Stimulated activated CD8-positive, alpha-beta memory T cell treated with anti-CD3 and anti-CD28 coated beads, Interleukin-12 subunit alpha, Interleukin-12 subunit beta, amount 100 ng/mL, for 1 hour (primary cell): ENCODE measurements at places on chromosomes 7 and 10.

GRCh38 chr7:75604408-75604807 lies 112.3 kb downstream of the SPDYE5 start:
- DNase-seq, result no peak

DNA sequence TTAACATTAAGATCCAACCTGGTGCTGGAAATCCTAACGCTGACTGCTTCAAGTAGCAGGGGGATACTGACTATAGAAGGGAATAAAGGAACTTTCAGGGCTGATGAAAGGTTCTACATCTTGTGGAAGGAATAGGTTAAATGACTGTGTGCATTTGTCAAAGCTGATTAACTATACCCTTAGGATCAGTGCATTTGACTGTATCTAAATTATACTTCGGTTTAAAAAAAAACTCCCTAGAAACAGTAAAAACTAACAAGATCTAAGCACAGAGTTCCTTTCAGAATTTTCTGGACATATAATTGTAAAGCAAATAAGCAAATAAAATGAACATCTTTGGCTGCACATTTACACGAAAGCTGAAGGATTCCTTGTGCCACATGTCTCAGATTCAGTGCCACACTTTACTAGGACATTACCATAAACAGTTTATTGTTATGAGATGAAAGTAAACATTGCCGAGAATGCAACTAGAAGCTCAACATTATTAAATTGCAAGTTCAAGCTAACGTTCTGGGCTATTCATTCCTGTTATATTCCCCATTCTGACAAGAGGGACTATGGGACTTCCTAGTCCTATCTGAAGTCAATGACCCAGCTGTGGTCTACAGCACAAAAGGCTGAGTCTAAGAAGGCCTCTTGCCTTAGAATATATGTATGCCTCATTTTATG lies 20.7 kb downstream of the ANK3 start:
- no peak for DNase-seq

- no peak for DNase-seq
These were observed 115.5 kb upstream of the DIP2C start for GRCh38 chr10:804787-805619.

DNA sequence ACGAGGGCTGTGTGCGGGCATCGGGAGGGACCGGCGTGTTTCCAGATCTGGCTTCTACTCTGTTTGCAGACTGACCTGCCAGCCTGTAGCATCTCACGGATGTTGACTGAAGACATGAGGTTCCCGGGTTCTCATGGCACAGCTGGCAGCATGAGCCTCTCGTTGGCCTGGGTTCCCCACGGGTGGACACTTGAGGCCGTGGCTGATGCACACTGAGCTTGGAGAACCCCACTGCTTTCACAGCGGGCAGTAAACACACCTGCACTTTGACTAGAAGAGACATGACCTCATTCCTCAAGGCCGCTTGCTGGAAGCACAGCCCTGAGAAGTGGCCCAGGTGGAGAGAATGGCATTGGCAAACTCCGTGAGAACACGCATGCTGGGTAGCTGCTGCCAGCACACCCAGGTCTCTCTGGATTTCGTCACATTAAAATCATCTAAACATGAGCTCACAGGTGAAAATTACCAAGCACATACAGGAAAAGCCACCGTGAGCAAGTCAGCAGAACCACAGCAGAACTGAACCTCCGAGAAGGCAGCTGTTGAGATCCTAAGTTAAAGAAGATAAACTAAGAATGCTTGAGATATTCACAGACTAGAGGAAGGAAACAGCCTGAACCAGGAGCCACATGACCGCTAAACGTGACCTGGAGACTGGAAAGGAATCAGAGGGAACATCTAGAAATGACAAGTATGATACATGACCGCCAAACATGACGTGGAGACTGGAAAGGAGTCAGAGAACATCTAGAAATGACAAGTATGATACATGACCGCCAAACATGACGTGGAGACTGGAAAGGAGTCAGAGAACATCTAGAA lies 32.5 kb downstream of the BNIP3 start:
- no peak for DNase-seq

- no peak for DNase-seq
These were observed 72.5 kb downstream of the CDK6 start for GRCh38 chr7:92763636-92764423.

DNA sequence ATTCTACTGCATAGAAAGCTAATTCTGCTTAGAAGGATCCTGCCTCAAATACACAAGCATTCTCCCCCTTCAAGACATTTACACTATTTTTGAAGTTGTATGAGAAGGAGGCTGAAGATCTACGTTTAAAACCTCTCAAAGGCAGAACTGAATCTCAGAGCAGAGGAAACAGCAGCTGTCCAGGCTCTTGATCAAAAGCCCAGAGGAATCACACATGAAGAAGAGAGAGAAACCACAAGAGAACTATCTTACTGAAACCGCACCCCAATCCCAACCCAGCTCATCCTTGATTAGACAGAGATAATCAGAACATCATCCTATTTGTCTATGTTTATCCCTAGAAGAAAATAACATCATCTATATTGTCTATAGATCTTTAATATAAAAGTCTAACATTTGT lies 2.2 kb upstream of the DNAJC1 start:
- no peak for DNase-seq

DNA sequence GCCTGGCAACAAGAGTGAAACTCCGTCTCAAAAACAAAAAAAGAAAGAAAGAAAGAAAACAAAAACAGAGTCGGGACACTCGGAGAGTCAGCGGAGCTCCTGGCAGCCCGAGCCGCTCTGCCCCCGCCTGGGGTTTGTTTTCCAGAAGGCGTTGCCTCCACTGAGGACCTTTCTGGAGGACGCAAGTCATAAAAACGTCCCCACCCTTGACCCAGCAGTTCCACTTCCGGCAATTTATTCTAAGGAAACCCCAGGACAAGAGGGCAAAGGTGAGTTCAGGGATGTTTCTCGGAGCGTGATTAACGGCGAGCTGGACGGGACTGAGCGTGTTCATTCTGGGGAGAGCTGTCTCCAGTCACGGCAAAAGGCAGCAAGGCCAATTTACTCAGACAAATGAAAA lies 27.0 kb upstream of the SUN1 start:
- DNase-seq, result no peak

DNA sequence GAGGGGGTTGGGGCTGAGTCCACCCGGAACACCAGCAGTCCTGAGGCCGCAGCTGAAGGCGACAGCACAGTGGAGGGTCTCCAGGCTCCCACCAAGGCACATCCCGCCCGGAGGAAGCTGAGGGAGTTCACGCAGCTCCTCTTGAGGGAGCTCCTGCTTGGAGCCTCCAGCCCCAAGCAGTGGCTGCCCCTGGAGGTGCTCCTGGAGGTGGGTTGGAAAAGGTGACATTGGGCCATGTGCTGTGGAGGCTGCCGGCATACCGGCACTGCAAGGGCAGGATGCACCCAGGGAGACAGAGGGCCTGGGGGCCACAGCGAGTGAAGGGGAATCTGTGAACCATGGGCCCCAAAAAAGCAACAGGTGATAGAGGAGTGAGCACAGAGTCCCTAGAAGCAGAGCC lies 119.4 kb downstream of the LRRC18 start:
- no peak for DNase-seq

DNA sequence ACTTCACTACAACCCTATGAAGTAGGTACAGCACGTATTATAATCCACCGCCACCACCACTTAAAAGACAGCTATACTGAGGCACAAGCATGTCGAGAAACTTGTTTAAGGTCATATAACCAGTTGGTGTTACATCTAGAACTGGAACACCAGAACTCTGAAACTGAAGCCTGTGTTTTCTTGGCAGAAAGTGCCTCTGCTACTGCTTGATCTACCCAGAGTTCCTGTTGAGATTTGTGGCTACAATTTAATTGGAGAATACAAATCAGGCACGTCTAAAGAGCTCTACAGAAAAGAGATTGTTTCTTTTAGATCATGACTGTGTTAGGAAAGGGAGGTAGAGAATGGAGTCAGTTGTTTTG lies 4.3 kb upstream of the ADD3 start:
- DNase-seq, result no peak

DNA sequence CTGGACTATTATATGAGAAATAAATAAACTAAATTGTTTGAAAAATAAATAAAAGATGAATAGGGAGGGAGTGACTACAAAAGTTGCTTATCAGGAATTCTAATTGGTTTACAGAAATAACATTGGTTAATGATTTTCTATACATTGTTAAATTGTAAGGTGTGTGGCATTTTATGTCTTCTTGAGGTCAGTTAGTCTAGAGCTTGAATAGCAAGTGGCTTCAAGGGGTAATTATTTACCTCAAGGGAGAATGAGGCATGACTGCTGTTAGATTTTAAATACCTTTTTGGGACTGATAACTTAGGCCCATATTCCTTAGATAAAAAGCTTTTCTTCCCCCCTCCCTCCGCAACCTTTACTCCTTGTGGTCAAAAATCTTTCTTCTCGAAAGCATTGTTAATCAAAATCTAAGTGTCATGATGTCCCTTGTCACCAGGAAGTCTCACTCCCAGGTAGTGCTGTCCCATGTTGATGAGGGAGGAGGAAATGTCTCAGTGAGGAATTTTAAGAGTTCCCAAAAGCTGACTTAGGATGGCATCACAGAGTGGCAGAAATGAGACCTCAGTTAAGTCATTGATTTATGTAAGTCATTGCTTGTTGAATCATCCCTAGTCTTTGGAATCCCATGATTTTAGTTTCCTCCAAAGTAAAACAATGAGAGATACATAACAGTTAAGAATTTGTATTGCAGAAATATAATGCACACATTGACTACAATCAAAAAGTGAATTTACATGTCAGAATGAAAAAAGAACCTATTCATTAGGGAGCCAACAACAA lies 71.5 kb downstream of the MAPK8 start:
- DNase-seq, result no peak

DNA sequence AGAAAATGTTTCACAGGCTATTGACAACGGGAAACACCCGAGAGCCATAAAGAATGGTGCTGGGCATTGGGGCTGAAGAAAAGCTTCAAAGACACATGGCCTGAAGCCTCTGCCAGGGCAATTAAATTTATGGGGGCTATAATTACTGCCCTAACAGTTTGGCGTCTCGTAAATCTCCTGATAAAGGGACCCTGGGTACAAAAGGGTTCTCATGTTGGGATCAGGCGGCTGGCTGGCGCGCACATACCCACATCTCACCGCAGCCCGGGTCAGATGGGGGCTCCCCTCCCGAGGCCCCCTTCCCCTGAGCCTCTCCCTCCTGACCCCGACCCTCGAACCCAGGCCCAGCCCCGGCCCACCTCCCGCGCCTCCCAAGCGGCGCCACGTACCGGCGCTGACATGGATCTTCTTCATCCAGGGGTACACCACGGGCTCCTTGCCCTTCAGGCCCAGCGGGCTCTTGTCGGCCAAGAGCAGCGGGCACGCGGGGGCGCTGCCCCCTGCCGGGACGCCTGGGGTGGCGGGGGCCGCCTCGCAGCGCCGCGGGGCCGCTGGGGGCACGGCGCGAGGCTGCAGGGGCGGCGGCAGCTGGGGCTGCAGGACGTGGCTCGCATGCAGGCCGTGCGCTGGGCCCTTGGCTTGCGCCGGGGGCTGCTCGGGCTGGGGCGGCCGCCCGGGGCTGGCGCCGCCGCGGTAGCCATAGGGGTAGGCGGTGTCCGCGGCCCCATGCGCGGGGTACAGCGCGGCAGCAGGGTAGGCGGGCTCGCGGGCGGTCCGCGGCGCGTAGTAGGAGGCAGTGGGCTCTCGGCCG lies 623 bp downstream of the HOXA4 start:
- DNase-seq, result no peak

DNA sequence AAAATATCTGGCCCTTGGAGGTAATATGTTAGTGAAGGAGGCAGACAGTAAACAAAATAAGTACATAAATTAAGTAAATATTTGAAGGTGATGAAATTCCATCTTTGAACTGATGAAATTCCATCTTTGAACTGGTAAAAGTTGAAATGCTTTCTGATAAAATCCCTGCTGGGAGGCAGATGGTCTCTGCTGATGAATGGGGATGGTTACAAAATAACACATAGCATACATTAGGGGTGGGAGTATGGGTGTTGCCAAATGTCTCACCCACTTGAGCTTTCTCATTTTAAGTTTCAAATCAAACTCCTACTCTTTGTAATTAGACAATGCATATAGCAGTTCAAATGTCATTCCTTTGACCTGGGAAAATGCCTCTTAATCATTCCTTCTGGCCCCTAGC lies 77.5 kb upstream of the SORCS3 start:
- no peak for DNase-seq

DNA sequence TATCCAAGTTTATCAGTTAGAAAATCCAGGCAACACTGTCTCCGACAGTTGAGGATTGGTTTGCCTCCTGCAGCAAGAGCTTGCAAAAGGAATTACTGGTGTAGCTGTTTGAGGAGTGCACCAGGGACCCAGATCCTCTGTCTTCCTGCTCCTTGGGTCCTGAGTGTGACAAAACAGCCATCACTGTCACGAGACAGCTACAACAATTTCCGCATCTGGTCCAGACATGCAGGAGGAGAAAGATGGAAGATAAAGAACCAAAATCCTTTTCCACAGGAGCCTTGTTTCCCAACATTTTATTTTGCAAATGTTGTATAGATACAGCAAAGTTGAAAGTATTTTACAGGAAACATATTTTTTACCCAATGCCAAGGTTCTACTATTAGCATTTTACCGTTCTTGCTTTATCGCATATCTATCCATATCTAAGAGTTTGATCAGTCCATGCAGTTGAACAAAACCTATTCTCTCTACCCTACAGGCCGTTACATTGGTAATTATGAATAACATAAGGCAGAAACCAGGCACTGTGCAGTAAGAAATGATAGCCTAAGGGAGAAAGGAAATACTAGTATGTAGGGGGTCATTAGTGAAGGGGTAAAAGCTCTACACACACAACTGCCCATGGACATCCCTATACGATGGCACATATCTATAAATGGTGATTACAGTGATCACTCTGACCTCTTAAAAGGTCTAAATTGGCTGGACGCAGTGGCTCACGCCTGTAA lies 54.9 kb downstream of the FAM204A start:
- DNase-seq, result no peak

GRCh38 chr10:132987671-132988571 lies 45.6 kb upstream of the CFAP46 start:
- DNase-seq, result no peak

DNA sequence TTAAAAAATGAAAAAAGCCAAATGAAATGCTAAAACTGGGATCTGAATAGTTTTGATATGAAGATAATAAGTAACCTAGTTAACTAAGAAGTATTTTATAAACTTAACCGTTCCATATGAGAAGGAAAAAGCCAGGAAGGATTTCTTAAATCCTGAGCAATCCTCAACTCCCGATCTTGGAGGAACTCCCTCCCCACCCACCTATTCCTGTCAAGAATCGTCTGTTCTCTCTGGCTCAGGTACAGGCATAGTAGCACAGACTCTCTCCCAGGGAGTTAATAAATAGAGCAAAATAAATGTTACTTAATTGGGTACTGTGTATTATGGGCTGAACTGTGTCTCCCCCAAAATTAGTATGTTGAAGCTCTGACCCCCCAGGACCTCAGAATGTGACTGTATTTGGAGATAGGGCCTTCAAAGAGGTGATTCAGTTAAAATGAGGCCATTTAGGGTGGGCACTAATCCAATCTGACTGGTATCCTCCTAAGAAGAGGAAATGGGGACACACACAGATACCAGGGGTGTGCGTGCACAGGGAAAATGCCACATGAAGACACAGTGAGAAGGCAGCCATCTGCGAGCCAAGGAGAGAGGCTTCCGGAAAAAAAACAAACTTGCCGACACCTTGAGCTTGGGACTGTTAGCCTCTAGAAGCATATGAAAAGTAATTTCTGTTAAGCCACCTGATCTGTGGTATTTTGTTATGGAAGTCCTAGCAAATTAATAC lies 28.7 kb downstream of the PUS7 start:
- no peak for DNase-seq
